CD4-positive, alpha-beta T cell treated with Interleukin-2 at 100 ng/mL for 4 hours (primary cell): ENCODE measurements at places on chromosomes 16 and 17.

GRCh38 chr16:3706253-3707012 lies 10.9 kb downstream of the TRAP1 start:
- DNase-seq: no peak

DNA sequence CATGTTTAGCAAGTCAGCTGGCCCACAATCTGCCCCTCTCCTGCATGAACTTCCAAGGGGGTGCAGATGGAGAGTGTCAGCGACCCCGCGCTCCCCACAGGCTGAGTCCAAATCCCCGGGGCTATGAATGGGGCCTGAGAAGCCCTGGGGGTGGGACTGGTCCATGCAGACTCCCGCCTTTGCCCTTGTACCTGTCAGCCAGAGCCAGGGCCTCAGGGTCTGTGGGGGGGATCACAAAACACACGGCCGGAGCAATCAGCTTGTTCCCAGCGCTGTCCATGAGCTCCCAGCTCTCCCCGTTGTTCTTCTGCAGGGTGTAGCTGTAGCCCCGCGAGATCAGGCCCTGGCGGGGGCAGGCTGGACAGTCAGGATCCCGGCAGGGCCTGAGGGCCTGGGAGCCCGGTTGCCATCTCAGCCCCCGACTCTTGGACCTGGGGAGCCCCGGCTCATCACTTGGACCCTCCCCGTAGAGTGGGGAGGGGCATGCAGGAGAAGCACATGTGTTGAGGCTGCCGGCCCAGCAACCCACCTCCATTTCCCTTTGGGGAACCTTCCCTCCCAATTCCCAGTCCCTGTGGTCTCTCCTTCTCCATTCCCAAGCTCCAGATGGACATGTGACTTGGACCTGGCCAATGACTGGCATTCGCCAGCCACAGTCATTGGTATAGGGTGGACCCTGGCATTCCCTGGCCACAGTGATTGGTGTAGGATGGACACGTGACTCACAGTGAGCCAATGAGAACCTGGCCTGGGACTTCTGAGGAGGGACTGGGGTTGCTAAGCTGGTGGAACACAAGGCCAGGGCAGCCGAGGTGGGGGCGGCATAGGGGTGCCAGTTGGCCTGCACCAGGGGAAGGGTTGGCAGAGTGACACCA lies 42.4 kb downstream of the PPL start:
- no peak for DNase-seq

DNA sequence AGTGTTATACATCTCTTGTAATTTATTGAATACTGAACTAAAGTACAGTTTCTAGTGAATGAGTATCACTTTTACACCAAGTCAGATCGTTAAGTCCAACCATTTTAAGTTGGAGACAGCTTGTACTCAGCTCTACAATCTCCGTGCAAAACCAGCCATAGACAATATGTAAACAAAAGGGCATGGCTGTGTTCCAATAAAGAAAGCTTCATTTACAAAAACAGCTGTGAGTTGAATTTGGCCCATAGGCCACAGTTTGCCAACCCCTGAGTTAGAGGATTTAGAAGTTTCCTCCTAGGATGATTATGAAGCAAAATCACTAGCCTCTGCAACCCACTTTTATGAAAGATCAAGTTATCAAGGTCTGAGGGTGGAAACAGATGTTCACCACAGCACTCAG lies 105.7 kb upstream of the RCVRN start:
- no peak for DNase-seq

GRCh38 chr17:78237401-78238012 lies 6.1 kb downstream of the TMEM235 start:
- DNase-seq: no peak

DNA sequence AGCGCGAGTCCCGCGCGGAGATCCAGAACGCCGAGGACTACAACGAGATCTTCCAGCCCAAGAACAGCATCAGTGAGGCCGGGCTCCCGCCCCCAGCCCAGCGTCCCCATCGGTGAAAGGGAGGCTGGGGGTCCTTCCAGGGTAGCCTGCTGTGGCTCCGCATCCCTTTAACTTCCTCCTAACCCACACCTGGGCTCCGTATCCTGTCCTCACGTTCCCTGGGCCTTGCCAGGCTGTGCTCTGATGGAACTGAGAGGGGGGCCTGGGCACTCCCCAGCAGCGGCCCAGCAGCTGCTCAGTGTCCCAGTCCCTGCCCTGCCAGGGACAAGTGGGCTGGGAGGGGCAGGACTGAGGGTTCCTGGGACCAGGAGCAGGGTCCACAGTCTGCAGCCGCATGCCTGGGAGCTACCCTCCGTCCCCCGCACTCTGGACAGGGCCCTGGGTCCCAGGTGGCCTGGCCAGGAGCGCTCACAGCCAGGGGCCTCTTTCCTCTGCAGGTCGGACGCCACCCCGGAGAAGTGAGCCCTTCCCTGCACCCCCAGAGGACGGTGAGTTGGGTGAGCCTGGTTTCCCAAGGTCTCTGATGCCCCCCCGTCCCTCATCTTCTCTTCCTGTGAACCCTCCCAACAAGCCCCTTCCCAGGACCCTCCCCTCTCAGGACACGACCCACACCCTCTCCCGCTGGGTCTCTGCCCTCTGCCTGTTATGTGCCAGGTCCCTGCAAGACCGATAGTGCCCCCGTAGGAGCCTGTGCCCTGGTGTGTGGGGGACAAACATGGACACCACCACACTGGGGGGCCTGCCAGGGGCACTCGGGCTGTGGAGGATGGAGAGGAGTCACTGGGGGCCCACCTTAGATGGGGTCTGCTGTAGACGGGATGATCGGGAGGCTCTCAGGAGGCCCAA lies 18.1 kb downstream of the KATNB1 start:
- no peak for DNase-seq

- no peak for DNase-seq
Measured at GRCh38 chr17:17947966-17948365, 24.2 kb downstream of the TOM1L2 start.

- no peak for DNase-seq
Measured at GRCh38 chr17:37689317-37689716, 46.1 kb upstream of the DDX52 start.

- no peak for DNase-seq
Measured at GRCh38 chr16:30137897-30138296, 14.9 kb upstream of the MAPK3 start.

GRCh38 chr17:76716839-76717215 lies 6.1 kb upstream of the MXRA7 start:
- no peak for DNase-seq

GRCh38 chr17:62644487-62645173 lies 17.2 kb downstream of the MRC2 start:
- DNase-seq: no peak

- no peak for DNase-seq
Measured at GRCh38 chr16:57708168-57708567, 13.6 kb downstream of the DRC7 start.

DNA sequence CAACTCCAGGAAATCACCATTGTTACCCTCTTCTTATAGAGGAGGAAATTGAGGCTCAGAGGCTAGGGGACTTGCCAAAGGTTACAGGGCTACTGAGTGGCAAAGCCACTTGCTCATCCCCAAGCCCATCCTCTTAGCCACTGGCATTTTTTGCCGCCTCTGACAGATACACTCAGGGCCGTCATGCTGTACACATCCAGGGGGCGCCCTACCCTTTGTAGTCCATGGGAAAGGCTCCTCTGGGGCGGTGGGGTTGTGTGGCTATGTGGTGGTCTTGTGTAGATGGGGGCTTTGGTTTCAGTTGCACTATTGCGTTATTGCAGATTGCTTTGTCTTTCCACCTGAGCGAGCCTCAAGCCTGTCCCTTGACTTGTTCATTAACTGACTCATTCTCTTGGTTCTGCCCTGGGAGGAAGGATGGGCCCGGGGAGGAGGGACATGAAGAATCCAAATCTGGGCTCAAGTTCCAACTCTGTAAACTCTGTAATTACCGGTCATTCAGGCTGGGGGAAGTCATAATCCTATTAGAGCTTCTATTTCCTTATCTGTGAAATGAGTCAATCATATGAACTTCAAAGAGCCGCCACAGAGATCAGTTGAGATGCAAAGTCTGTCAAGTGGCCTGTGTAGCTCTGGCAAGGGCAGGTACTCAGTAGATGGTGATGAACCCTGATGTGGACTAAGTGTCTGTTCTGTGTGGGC lies 2.8 kb downstream of the NOS2 start:
- no peak for DNase-seq

DNA sequence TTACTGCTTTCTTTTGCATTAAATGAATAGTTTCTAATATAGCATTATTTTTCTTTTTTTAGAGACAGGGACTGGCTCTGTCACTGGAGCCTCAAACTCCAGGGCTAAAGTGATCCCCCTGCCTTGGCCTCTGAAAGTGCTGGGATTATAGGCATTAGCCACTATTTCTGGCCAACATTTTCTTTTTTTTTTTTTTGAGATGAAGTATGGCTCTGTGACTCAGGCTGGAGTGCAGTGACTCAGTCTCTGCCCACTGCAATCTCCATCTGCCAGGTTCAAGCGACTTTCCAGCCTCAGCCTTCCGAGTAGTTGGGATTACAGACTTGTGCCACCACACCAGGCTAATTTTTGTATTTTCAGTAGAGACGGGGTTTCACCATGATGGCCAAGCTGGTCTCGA lies 2.0 kb upstream of the DUXB start:
- DNase-seq: no peak
